ENCODE measurements at places on chromosomes 12 and 14.

GRCh38 chr12:22042976-22043669 lies 2.9 kb upstream of the CMAS start:
- DNase-seq: no peak

DNA sequence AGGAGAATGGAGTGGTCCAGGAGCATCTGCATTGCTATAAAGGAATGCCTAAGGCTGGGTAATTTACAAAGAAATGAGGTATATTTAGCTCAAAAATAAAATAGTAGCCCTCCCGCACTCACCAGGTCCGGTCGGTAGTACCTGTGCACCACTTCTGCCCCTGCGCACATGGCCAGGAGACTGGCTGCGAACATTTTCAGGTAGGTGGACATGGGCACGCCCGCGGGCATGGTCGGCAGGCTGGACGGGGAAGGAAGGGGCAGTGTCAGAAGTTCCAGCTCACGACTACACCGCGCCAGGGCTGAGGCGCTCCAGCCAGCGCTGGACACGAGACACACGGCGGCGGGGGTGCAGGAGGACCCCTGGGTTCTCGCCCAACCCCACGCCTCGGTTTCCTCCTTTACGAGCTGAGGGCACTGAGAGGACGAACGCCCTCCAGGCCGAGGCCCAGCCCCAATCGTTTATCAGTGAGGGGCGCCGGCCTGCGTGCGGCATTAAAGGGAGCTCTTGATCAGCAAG lies 9.1 kb upstream of the TDG start:
- no peak for DNase-seq

GRCh38 chr14:68578597-68578996 lies 214.3 kb downstream of the ZFP36L1 start:
- DNase-seq: no peak

DNA sequence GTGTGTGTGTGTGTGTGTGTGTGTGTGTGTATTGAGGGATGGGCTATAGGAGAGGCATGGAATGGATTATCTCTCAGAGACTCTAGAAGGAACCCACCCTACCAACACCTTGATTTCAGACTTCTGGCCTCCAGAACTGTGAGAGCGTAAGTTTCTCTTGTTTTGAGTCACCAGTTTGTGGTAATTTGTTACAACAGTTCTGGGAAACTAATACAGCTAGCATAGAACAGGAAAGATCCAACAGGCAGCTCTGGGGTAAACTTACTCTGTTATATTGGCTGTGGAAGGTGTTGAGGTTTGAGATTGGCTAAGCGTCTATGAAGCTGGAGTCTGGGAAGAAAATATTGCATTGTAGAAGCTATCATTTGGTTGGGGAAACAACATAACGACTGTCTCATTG lies 334.3 kb downstream of the AACS start:
- no peak for DNase-seq

- DNase-seq: no peak
Observed at GRCh38 chr14:37343307-37344094, 145.8 kb downstream of the MIPOL1 start.

GRCh38 chr12:111224186-111225066 lies 144.5 kb downstream of the PHETA1 start:
- DNase-seq: no peak

DNA sequence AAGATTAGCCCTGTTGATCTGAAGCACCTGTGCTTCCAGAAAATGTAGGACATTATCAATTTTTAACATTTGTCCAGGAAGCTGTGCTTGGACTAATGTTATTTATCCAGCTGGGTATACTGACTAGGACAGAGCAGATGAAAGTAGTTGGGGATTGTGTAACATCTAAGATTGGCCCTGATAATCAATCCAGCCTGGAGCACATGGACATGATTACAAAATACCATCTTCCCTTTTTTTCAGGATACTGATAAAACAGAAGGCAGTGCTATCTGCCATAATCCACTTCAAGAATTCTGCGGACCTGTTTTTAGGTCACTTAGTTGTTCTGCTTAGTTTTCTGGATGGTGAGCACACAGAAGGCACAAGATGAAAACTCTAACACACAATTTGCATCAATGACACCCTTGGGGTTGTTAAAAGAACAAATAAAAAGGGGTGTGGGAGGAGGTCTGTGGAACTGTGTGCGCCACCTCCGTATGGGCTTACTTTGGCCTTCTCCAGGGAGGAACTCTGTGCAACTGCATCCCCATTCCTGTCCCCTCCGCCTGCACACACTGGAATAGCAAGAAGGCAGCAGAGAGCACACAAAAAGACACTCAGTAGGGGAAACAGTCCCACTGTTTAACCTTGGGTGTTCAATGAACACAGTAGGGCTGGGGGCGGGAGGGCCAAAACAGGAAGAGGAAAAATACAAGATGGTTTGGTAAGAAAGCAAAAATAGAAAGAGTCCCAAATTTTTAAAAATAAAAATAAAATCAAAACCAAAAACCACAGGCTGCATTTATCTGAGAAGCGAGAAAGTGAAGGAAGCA lies 31.1 kb upstream of the DUSP6 start:
- no peak for DNase-seq

DNA sequence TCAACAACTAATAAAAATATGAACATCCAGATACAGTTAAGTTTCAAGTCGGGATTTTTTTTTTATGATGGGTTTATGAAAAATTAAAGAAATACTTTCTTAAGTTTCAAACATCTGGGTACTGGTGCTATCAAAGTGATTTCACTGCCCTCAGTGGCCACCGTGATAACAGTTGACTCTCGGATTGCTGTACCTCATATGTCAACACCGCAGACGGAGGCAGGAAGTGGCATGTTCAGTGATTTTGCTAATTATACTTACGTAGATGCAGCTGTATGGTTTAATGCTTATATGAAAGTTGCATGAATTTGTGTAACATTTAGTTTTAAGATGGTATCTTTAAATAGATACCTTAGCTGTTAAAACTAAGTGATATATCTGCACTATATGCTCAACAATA lies 20.8 kb upstream of the FBLN5 start:
- DNase-seq: no peak

GRCh38 chr12:120100630-120101029 lies 15.9 kb downstream of the RAB35 start:
- no peak for DNase-seq

- no peak for DNase-seq
Observed at GRCh38 chr14:79906994-79907393, 304.3 kb downstream of the DIO2 start.

GRCh38 chr12:131693149-131693548 lies 17.7 kb upstream of the SFSWAP start:
- DNase-seq: no peak

- DNase-seq: no peak
Observed at GRCh38 chr12:15142711-15143110, 78.5 kb downstream of the RERG start.

GRCh38 chr12:80892597-80893445 lies 44.9 kb downstream of the LIN7A start:
- no peak for DNase-seq

- no peak for DNase-seq
Observed at GRCh38 chr14:32702562-32702961, 236.1 kb upstream of the NPAS3 start.

- DNase-seq: no peak
Observed at GRCh38 chr12:75764091-75764841, 252.9 kb upstream of the KRR1 start.

- no peak for DNase-seq
Observed at GRCh38 chr14:32491416-32492016, 162.4 kb downstream of the AKAP6 start.

DNA sequence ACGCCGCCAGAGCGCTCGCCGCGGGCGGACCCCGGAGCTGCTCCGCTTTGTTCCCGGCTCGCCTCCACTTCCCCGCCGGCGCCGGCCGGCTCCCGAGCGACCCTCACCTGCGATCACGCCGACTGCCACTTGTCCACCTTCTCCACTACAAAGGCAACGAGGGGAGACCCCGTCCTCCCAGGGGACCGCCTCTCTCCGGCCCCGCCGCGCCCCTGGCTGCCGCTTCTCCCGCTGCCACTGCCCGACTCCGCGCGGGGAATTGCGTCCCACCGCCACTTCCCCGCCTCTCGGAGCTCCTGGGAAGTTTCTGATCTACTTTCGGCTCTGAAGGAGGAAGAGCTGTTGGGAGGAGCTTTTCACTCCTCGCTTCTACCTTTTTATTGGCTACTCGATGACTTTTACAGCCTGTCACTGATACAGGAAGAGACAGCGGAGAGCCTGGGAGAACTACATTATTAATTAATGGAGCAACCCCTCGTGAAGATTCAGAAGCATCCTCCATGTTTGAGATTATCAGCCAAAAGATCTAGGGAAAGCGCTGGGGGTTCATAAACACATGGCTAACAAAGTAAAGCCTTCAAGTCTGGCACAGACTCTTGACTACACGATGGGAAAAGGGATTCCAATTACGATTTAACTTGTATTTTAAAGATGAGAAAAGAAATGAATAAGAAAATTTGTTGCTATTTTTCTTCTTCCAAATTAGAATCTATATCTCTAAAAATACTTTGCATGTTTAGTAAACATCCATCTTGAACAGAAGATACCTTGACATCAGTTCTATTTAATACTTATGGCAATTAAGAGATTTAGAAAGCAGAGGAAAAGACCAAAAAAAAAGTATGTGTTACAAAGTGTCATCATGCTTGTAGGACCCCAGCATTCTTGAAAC lies at the start of gene BAZ1A:
BAZ1A (minus strand) TSS at position 330 of the 892 bp plus-strand sequence. CDS start 756 bp downstream, outside the sequence.
- peak; percentile 37 for DNase-seq

GRCh38 chr14:85533023-85533860 lies 3.3 kb downstream of the FLRT2 start:
- DNase-seq: no peak

GRCh38 chr14:94653321-94653720 lies 41.1 kb downstream of the SERPINA3 start:
- no peak for DNase-seq

GRCh38 chr14:91158091-91158790 lies 44.4 kb downstream of the DGLUCY start:
- no peak for DNase-seq

DNA sequence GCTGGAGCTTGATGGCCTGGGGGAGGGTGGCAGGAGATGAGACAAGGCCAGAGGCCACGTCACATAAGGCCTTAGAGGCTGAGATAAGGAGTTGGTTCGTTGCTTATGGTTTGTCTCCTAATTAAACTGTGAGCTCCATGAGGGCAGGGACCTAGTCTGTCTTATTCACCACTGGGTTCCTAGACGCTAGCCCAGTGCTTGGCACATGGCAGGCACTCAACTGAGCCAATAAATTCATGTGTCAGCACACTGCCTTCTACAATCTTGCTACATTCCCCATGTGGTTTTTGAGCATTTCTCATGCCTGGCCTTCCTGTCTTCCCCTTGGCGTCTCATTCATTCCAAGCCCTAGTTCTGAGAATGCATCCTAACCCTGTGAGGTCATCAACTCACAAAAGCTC lies 92.5 kb upstream of the MED13L start:
- DNase-seq: no peak

- DNase-seq: no peak
Observed at GRCh38 chr12:107485731-107486130, 199.9 kb upstream of the PWP1 start.

DNA sequence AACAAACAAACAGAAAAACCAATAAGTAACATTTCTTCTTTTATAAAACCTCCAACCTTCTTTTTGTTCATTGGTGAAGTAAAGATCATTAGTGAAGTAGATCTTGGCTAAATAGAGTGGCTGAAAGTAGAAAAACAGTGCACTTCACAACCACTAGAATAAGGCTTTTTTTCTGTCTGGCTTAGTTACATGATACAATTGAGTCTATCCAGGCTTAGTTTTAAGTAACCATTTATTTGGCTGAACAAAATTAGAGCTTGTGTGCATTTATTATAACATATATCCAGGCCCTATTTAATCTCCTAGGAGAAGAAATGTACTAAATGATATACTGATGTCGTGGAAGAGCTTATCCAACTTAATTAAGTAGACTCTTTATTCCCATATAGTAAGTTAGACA lies 65.8 kb upstream of the STK38L start:
- no peak for DNase-seq

GRCh38 chr14:31219169-31219568 lies 11.6 kb upstream of the HECTD1 start:
- DNase-seq: no peak

DNA sequence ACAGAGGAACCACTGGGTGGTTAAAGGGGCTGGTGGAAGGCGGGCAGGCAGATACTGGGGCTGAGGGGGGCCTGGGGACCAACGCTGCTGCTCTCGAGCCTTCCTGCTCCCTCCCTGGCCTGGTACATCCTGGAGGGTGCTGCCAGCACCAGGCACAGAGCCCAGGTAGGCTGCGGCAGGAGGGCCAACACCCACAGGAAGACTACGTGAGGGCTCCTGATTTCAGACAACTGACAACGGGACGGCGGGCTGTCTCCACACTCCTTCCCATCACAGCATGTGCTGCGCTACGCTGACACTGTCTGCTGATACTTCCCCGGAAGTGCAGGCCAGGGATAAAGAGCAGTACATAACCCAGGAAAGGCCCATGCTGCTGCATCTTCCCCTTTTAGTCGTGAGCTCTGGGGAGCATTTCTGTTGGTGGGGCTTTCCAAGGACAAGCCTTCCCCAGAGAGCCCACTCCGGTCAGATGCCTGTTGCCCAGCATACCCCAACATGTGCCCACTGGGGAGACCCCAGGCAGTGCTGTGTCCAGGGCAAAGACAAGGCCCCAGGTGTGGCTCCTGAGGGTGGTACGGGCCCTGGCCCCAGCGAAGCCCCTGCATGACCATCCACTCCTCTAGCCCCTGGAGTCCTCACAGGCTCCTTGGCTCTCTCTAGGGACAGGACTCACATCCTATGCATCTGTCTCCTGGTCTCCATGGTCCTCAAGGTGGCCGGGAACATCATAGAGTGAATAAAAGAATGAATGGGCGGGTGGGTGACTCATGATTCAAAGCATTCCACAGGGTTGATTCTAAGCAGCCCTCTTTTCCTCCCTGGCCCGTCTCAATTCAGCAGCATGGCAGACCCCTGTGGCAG lies 38.0 kb downstream of the CHGA start:
- no peak for DNase-seq

GRCh38 chr12:126974779-126975178 lies 1292.2 kb upstream of the TMEM132C start:
- no peak for DNase-seq

DNA sequence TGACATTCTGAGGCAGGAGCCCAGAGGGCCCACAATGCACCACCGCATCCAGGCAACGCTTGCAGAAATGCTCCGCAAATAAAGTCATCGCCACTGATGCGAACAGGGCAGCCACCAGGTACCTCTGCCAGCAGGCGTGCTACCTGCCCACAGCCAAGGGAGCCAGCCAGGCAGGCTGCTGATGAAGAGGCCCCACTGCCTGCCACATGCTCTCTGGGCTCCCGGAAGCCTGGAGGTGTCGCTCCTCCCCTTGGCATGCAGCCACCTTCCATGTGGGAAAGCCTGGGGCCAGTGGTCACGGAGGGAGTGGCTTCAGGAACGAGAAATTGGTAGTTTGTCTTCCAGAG lies 14.7 kb downstream of the GPR132 start:
- DNase-seq: no peak

DNA sequence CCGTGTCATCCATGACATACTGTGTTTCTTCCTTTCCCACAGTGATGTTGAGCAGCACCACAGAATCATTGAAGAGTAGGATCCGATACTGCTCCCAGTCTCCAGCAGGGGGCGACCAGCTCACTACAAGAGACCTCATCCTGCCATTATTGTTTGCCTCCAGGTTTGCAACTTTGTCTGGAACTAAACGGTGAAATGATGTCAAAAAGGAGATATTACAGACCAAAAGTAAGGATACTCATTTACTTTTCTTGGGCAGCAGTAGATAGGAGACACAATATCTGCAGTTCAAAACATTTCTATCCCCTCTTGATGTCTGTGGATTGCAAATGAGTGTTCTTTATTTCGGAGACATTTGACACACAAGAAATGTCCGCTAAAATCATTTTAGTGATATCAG lies 47.2 kb downstream of the PTPRB start:
- peak; percentile 62 for DNase-seq

GRCh38 chr14:71705460-71705859 lies 226.8 kb upstream of the RGS6 start:
- DNase-seq: no peak

- DNase-seq: no peak
Observed at GRCh38 chr12:107764626-107765025, 3.7 kb upstream of the PRDM4 start.

Measured in thymus (tissue), 14 donors.